Thyroid gland (tissue), 4 donors: ENCODE measurements at places on chromosomes 2 and 18. TPM values are rescaled to one million over a fixed set of nuclear protein-coding genes. Genes with fewer than 3 reads are reported as not detected.

The TMEM18 gene
- total RNA-seq = 29.7 TPM

The EVX2 gene
- total RNA-seq = not detected

The SANBR gene
- 5.3 TPM for total RNA-seq

The SLC38A11 gene
- 3.7 TPM for total RNA-seq

The SP3 gene
- total RNA-seq = 152 TPM

The GYPC gene
- total RNA-seq = 50.8 TPM
